Fibroblast of skin of abdomen (primary cell): ENCODE measurements at places on chromosomes 7 and 10.

GRCh38 chr10:97168645-97169044 lies 17.1 kb downstream of the SLIT1 start:
- DNase-seq, result no peak

DNA sequence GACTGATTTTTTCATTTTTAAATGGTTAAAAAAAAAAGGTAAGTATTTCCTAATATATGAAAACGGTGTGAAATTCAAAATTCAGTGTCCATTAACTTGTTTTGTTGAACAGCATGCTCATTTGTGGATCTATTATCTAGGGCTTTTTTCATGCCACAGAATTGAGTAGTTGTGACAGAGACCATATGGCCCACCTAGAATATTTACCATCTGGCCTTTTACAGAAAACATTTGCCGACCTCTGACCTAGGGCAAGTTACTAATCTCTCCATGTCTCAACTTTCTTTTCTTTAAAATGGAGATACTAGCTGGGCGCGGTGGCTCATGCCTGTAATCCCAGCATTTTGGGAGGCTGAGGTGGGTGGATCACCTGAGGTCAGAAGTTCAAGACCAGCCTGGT lies 41.3 kb downstream of the GRK5 start:
- no peak for DNase-seq

DNA sequence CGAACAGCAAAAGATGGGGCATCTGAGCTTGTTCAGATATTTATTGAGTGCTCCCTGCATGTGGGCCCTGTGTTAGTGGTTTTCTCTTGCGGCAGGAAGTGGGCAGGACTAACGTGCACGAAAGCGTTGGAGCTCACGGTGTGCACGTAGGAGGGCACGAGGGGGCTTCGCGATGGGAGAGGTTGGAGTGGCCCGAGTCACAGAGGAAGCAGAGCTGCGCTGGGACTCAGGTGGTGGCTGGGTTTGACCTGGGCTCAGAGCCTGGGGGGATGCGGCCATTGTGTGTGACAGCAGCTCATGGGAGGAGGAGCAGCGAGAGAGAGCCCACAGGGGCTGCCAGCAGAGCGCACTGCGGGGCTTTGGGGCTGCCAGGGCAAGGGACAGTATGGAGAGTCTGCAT lies 7.7 kb downstream of the ZSCAN25 start:
- no peak for DNase-seq

GRCh38 chr7:21374134-21374533 lies 53.7 kb upstream of the SP4 start:
- no peak for DNase-seq

DNA sequence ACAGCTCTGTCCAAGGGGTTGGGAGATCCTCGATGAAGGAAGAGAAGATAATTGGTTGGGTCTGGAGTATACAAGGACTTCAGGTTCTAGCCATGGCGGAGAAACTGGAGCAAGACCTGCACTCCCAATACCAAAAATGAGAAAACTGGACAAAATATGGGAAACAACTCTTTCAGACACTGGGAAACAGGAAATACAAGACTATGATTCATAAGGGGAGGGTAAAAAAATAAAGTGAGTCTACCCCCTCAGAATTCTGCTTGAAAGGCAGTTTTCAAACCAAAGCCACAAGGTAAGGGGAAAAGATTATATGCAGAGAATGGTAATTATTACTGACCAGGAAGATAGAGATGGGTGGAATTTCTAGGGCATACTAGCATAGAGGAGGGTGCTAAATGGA lies 10.2 kb upstream of the SEC61G start:
- DNase-seq, result no peak

GRCh38 chr10:112790921-112791320 lies 159.1 kb upstream of the TCF7L2 start:
- DNase-seq, result no peak

DNA sequence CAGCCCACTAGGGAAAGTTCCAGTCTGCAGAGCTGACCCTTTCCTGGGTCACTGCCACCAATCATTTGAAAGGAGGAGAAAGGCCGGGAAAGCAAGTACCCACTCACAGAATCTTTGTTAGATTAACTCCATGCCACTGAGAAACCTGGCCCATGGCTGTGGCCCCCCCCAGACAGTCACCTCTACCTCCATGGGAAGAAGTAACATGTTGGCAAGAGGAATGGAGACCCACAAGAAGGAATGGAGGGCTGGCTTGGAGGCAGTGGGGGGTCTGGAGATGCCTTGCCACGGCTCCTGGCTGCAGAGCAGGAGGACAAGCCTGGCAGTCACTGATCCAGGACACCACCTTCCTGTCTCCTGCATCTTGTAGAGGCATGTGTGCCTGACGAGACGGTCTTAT lies 32.9 kb downstream of the CUZD1 start:
- DNase-seq, result no peak

DNA sequence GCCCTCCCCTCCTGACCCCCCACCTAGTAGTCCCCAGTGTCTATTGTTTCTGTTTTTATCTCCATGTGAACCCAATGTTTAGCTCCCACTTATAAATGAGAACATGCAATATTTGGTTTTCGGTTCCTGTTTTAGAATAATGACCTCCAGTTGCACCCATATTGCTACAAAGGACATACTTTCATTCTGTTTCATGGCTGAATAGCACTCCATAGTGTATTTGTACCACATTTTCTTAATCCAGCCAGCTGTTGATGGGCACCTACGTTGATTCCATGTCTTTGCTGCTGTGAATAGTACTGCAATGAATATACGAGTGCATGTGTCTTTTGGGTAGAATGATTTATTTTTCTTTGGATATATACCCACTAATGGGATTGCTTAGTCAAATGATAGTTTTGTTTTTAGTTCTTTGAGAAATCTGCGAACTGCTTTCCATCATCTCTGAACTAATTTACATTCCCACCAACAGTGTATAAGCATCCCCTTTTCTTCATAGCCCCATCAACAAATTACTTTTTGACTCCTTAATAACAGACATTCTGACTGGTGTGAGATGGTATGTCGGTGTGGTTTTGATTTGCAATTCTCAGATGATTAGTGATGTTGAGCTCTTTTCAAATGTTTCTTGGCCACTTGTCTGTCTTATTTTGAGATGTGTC lies 128.4 kb upstream of the PHYHIPL start:
- DNase-seq, result no peak

GRCh38 chr7:99155211-99155610 lies 11.3 kb upstream of the SMURF1 start:
- DNase-seq, result no peak

DNA sequence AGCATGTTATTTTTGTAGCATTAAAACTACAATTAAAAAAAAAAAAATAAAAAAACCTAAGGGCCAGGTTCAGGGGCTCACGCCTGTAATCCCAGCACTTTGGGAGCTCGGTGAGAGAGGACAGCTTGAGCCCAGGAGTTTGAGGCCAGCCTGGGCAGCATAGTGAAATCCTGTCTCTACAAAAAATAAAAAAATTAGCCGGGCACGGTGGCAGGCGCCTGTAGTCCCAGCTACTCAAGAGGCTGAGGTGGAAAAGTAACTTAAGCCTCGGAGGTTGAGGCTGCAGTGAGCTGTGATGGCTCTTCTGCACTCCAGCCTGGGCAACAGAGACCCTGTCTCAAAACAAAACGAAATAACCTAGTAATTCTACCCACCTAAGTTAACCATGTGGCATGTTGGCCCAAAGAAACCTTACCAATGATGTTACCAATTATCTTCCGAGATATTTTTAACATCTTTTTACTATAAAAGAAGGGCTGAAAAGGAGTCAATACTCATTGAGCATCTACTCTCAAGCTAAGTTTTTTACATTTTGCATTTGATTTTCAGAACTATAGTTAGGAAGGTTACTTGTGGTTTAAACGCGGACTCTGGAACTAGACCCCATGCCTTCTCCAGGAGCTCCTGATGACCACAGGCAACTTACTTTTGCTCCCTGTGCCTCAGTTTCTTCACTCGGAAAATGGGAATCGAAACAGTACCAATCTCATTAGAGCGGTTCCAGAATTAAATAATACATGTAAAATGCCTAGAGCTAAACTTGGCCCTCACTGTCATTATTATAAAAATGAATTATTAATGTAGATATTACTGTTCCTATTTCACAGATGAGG lies 1.4 kb downstream of the ITGB1 start:
- no peak for DNase-seq

- no peak for DNase-seq
Observed at GRCh38 chr10:107557916-107558315, 393.4 kb upstream of the SORCS1 start.

DNA sequence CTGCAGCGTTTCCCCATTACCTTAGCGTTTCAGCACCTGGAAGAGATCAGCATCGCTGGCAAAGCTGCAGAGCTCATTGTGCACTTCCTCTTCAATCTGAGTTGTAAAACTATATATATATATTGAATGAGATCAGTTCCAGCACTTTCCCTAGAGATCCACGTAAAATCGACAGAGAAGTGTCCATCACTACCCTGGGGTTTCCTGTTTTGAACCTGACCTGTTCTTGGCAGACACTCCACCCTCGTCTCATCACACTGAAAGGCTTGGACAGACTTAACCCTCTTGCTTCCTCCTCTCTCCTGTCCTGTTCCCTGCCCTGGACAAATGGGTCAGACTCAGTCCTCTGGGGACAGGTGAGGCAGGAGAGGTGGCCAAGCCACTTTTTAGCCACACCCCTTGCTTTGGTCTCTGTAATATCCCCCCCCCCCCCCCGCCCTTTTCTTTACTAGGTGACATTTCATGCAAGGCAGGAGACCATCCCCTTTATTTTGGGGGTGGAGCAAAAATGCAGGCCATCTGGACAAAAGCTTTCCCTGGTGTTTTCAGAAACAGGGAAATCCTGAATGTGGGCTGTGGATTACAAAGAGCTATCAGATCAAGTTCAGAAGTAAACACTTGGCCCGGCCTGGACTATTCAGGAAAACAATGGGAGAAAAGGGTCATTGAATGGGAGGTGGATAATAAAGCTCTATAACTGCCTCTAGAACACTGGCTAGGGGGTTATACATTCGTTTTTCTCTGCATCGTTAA lies 83.7 kb upstream of the KDM7A start:
- no peak for DNase-seq

DNA sequence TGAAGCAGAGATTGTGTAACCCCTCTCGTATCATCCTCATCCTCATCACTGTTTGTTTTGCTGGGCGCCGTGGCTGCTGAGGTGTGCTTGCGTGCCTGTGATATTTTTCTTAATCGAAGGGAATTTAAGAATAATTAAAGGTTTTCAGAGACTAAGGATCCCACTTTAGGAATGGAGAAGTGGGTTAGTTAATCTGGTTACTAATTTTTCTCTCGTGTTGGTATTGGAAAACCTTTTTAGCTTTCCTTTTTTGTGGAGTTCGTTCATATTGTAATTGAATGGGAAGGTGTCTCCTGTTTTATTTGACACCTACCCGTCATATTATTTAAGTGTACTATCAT lies 1.3 kb downstream of the UBN2 start:
- no peak for DNase-seq

DNA sequence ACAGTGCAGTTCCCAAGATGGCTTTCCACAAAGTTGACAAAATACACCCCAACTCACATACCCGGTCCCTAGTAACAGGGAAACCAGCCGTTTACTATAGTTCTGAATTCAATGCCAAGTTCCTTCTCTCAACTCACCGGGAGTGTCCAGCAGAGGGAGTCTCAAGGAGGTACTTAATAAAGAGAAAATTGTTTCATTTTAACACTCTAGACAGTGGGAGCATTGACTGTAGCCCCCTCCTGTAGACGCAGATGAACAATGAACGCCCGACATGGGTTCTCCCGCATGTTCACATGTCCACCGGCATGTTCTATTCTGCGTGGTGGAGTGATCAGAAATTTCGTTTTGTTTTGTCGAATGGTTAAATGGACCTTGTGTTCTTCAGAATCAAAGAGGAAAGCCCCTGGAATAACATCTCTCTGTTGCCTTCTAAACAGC lies 1.9 kb downstream of the HIPK2 start:
- peak; percentile 77 for DNase-seq

DNA sequence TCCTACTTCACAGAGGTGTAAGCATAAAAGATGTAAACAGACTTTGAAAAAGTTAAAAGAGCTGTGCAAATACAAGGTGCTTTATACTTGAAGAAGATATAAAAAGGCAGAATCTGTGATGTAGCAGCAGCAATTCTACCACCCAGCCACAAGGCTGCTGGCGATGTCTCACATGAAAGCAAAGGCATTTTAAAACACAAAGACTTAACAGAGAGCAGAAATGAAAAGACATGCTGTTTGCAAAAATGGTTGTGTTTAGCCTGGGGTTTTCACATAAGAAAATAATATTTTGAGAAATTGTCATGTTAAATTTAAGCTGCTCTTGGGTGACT lies 85.5 kb upstream of the ZNF800 start:
- no peak for DNase-seq

DNA sequence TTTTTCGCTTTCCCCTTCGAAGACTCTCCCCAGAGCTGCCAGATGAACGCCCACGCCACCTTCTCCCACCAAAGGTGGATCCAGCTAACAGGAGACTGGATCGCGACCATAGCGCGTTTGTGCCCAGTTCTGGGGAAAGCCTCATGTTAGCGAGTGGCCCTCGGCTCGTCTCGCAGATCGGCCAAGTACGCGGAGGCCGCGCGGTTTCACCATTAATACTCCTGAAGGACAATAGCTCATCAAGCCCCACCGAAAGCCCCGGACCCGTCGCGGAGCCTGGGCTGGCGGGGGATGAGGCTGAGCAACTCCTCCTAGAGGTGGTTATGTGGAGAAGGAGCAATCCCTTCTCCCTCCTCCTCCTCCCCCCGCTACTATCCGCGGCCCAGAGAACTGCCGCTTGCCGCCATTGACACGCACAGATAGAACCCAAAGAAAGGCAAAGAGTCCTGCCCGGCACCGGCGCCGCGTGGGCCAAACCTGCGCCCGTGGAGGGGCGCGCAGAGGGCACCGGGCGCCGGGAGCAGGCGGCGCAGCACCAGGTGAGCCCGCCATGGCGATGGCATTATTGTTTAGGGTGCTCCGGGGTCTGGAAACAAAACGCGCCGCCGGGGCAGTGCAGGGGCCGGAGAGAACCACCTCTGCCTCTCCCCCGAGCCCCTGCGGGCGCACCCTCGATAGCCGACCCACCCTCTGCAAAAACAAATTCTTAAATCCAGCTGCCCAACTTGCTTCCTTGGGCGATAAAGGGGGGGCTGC lies at the start of gene MACROH2A2:
TSS of gene MACROH2A2 (plus strand) at position 385 of the 756 bp plus-strand sequence. CDS start 22,813 bp downstream, outside the sequence.
- peak; percentile 77 for DNase-seq

DNA sequence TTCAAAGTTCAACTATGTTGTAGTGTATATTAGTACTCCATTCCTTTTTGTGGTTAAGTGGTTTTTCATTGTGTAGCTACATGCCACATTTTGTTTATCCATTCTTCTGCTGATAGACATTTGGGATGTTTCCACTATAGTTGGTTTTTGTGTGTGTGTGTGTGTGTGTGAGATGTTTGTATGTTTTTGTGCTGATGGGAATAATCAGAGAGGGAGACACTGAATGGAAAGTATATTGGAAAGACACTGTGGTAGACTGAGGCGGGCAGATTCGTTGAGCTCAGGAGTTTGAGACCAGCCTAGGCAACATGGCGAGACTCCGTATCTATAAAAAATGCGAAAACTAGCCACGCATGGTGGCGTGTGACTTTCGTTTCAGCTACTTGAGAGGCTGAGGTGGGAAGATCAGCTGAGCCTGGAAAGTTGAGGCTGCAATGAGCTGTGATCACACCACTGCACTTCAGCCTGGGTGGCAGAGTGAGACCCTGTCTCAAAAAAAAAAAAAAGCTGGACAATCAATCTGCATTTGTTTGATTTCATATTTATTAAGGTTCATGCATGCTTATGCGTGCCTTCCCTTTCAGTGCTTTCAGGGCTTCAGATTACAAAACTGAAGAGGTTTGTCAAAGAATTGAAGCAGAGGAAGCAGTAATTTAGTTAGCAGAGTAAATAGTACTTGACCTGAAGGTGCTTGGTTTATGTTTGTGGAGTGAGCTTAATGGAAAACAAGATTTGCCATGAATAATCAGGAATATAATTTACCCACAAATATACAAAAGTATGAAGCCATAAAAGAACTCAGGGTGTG lies 14.7 kb downstream of the SEC24C start:
- no peak for DNase-seq

- DNase-seq, result no peak
Observed at GRCh38 chr10:23173214-23174073, 18.7 kb upstream of the PTF1A start.
